HT-29 (cell line): ENCODE measurements at places on chromosomes 6 and 20. TPM values are rescaled to one million over a fixed set of nuclear protein-coding genes. Genes with fewer than 3 reads are reported as not detected.
A peak's percentile ranks its signal among the peaks of the same experiment; 100 is the strongest.

- DNase-seq = no peak
These were observed 92.9 kb downstream of the SHLD1 start for GRCh38 chr20:5843054-5843592.

- no peak for DNase-seq
These were observed 137.3 kb downstream of the TMEM242 start for GRCh38 chr6:157185986-157186385.

DNA sequence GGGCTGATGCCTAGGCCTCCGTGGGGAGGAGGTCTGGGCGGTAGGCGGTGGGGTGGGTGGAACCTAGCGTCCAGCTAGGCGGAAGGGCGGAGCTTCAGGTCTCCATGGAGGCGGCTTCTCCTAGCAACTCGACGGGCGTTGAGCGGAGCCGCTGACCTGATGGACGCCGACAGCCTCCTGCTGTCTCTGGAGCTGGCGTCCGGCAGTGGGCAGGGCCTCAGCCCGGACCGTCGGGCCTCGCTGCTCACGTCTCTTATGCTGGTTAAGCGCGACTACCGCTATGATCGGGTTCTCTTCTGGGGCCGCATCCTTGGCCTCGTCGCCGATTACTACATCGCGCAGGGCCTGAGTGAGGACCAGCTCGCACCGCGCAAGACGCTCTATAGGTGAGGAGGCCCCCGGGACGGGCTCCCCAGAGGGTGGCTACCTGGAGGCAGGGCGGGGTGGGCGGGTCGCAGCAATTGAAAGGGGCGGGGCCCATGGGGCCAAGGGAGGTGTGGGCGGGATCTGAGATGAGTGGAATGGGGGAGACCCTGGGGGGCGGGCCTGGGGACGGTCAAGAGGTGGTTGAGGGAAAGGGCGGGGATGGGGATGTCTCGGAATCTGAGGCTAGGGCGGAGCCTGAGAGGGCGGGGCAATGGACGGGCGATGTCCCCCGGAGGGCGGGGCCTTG, at the start of gene RSPH9:
Gene RSPH9, plus strand, starts transcription at position 97 of the 673 bp plus-strand sequence. Its CDS starts 63 bp downstream, at position 160.
- DNase-seq = no peak

GRCh38 chr6:13454286-13455221, 32.8 kb downstream of the GFOD1 start:
- DNase-seq = peak; percentile 23

F13A1 gene
- not detected in 2 replicates for total RNA-seq

FAM50B gene
- not detected in 2 replicates for total RNA-seq
